Left renal cortex interstitium (tissue), 4 donors: ENCODE measurements at places on chromosomes 2 and 18. TPM values are rescaled to one million over a fixed set of nuclear protein-coding genes. Genes with fewer than 3 reads are reported as not detected.

Gene SCYGR5
- polyA plus RNA-seq: not detected

Gene IL37
- polyA plus RNA-seq: not detected

Gene AGAP1
- polyA plus RNA-seq: 18.2 TPM

Gene POU3F3
- 106 TPM for polyA plus RNA-seq

DNA sequence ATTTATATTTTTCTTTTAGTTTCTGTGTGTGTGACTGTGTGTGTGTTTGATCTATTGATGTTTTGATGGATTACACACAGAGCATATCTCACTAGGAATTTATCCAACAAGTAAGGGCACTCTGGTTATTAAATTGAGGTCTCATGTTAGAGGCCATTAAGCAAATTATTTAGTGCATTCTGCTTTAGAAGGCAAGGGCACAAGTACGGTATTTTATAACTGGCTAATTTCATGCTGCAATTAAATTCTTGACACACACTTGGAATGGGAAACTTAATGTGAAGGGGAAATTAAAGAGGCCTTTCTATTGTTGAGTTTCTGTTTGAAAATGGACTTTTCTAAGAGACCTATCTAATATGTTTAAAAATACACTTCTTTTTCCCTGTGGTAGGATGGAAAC, 25.8 kb downstream of the NYAP2 start:
- no peak for DNase-seq

DNA sequence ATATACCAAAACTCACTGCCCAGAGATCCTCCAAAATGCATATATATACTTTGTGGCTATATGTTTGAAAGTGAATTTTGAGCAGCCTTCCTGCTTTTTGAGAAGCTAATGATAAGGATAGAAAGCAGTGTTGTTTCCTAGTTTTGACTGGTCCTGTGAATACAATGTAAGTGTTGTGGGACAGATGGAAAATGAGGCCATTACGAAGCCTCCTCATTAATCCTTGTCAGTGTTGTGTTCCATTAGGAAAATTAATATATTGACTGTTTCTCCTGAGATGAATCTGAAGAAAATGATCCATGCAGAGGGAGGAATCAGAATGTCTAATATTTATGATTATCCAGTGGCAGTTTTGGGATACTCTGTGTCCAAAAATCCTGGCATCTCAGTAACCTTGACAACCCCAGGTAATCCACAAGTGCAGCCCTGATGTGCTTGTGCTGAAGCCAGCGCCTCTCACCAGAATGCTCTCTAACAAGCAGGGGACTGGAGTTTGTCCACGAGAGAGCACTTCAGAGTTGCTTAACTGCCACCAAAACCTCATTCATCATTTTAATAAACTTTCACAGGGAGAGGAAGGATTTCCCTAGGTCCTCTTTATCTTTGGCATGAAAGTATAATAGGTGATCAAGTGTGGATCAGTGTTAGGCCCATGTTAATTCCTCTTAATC, 418.6 kb downstream of the CMPK2 start:
- DNase-seq: no peak

DNA sequence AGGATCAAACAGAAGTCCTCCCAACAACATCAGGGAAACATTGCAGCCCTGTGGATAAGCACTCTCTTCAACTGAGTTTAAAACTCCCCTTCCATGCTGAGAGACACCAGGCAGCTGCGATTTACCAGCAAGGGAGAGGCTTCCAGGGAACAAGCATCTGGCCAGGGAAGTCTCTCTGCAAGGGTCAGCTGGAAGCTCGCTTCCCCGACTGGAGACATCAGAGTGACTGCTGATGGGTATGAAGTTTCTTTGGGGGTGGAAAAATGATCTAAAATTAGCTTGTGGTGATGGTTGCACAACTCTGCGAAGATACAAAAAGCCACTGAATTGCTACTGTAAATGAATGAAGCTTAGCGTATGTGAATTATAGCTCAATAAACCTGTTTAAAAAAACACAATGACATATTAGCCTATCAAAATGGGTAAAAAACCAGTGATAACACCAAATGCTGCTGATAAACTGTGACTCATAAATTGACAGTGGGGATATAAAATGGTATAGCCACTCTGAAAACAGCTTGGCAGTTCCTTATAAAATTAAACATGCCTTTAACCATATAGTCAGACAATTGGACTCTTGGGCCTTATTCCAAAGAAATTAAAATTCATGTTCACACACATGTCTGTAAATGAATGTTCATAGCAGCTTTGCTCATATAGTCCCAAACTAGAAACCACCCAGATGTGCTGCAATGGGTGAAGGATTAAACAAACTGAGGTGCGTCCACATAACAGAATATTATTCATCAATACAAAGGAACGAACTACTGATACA, 1082.0 kb downstream of the SOCS6 start:
- no peak for DNase-seq

- DNase-seq: no peak
These were observed 9.1 kb upstream of the MYO5B start for GRCh38 chr18:50203801-50204604.

DNA sequence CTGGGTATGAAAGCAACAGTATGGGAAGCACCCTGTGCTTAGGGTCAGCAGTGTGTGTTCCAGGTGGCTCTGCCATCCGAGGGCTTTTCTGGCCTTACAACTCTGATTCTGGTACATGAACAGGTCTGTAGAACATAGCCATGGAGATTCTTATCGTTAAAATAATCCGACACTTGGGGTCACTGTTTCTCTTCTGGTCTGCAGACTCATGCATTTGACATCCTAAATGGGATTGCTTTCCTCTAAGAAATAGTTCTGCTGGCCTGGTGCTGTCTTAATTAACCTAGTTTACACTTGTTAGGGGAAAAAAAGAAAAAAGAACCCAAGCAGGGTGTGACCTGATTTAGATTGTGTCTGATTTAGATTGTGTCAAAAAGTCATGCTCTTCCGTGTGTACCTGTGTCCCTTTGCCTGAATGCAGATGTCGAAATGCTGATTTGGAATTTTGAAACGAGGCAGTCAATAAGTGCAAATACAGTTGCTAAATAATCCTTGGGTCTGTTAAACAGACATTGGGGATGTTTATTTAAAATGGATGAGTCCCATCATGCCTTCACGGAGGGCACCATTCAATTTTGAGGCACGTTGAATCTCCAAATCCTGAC, 59.6 kb downstream of the TRPM8 start:
- peak; percentile 24 for DNase-seq

DNA sequence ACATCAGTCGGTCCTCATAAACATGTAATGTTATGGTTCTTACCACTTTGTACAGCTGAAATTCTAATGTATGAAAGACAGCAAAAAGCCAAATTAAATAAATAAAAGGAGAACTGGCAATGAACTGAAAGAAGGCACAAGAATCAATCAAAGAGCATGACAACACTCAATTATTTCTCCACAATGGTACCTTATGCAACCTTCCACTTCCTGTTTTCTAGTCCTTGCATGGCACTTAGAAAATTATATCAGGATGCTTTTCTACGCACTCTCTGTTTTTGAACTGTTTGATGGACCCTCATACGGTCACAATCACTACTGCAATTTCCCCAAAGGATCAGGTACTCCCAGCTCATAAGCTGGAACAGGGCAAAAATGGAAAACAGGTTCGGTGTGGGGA, 81.6 kb downstream of the EPB41L3 start:
- no peak for DNase-seq
